Body of pancreas (tissue), 4 donors: ENCODE measurements at places on chromosomes 1 and 21. TPM values are rescaled to one million over a fixed set of nuclear protein-coding genes. Genes with fewer than 3 reads are reported as not detected.
A peak's percentile ranks its signal among the peaks of the same experiment; 100 is the strongest.

The NPPA gene
- 25.4 TPM for total RNA-seq

DNA sequence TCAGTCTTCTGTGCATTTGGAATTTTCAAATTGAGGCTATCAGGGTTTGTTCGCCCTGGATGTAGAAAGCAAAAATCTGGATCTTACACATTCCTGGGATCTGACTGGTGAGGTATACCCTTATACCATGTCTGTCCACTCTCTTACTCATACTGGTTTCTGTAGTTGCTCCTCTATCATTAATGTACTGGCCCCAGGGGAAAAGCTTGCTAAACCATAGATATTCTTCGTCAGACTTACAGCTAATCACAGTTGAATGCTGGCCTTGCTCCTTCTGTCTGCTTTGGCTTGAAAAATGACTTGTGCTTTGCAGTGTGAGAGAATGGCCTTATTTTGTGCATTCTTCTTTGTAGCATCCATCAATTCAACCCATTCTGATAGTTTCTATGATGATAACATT lies 30.5 kb downstream of the TBCE start:
- H3K4me3 ChIP-seq, result no peak overlapping the region
- no peak for DNase-seq
- no peaks in the 10 kb centered on the region for H3K4me1 ChIP-seq
- H3K27me3 ChIP-seq, result no peaks in the 10 kb centered on the region

- DNase-seq, result no peak
- H3K36me3 ChIP-seq, result no peaks in the 10 kb centered on the region
- H3K4me1 ChIP-seq, result peaks cover 69% of the 10 kb centered on the region
- no peak overlapping the region for H3K4me3 ChIP-seq
- H3K27ac ChIP-seq, result peak overlapping the region; percentile 86
- H3K27me3 ChIP-seq, result no peaks in the 10 kb centered on the region
Observed at GRCh38 chr1:24566236-24566867, 10.5 kb downstream of the NCMAP start.

DNA sequence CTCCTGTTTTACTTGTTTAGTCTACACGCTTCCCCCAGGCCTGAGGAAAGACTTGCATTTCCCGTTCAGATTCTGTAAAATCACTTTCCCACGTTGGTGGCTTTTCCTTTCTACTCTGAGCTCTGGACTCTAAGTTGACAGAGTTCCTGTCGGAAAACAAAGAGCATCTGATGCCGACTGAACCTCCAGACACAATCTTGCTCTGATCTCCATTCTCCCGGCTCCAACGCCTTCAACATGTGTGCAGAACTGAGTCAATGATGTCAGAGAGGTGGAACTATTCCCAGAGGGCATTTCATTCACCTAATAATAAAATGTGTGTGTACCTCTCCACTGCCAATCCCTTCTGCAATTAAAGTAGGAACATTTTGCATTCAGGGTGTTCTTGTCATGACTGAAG lies 147.7 kb downstream of the MIS18A start:
- H3K36me3 ChIP-seq, result no peaks in the 10 kb centered on the region
- DNase-seq, result no peak
- H3K4me3 ChIP-seq, result no peak overlapping the region

The FMO2 gene
- 18.9 TPM for total RNA-seq

GRCh38 chr1:243507672-243508302 lies 251.9 kb downstream of the SDCCAG8 start:
- H3K4me3 ChIP-seq, result no peak overlapping the region
- H3K36me3 ChIP-seq, result no peaks in the 10 kb centered on the region
- no peaks in the 10 kb centered on the region for H3K4me1 ChIP-seq
- H3K27ac ChIP-seq, result no peak overlapping the region
- no peak for DNase-seq

DNA sequence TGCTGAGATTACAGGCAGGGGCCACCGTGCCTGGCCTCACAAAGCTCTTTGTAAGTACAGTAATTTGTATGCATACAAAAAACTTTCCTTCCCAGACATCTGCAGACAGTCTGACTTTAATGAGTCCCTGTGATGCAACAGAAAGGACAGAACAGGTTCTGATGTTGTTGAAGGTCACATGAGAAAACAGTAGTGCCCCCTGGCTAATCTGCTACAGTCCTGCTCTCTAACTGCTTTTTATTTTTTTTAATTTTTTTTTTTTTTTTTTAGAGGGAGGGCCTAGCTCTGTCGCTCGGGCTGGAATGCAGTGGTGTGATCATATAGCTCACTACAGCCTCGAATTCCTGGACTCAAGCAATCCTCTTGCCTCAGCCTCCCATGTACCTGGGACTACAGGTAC lies 36.7 kb downstream of the ACBD3 start:
- no peak overlapping the region for H3K27ac ChIP-seq
- no peaks in the 10 kb centered on the region for H3K4me1 ChIP-seq
- H3K36me3 ChIP-seq, result peaks cover 43% of the 10 kb centered on the region
- no peak overlapping the region for H3K4me3 ChIP-seq
- no peak for DNase-seq

DNA sequence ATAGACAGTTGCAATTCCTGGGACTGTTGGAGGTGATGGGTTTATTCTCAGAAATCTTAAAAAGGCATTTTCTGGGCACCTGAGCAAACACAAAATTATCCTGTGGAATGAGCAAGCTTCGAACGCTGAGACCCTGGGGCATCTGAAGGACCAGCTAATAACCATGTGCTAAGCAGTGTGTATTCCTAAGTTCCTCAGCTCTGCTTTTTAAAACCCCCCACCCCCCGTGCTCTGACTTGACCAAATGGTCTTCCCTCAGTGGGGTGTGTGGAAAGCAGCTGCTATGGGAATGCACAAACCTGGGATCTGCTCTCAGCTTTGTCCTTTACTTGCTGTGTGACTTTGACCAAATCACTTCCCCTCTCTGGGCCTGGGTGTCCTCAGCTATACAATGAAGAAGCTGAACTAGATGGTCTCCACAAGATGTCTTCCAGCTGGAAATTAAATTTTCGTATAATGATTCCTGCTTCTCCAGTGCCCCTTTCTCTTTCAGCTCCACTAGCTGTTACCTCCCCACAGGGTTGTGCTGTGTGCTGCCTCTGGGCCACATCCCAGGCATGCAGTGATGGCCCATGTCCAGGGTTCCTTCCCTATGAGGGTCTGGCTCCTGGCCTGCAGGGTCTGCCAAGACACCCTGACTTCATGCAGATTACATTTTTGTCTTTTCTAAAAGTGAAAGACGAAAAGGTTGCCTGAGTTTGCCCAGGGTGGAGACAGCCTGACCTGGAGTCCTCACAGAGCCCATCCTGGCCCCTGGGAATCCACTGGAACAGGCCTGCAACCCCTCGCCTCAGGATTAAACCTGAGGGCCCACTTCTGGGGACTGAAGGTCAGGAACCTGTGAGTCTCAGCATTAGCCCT lies 14.9 kb upstream of the CD247 start:
- peaks cover 2% of the 10 kb centered on the region for H3K4me1 ChIP-seq
- no peak for DNase-seq
- no peaks in the 10 kb centered on the region for H3K36me3 ChIP-seq
- H3K27ac ChIP-seq, result no peak overlapping the region

GRCh38 chr1:43582162-43582566 lies 51.5 kb downstream of the PTPRF start:
- no peak for DNase-seq
- H3K4me3 ChIP-seq, result no peak overlapping the region
- no peaks in the 10 kb centered on the region for H3K4me1 ChIP-seq
- H3K36me3 ChIP-seq, result peaks cover 5% of the 10 kb centered on the region
- H3K27ac ChIP-seq, result no peak overlapping the region
- no peaks in the 10 kb centered on the region for H3K27me3 ChIP-seq

The OR6K3 gene
- total RNA-seq, result not detected

- no peak overlapping the region for H3K27ac ChIP-seq
- H3K4me1 ChIP-seq, result no peaks in the 10 kb centered on the region
- DNase-seq, result no peak
- H3K36me3 ChIP-seq, result no peaks in the 10 kb centered on the region
- no peaks in the 10 kb centered on the region for H3K27me3 ChIP-seq
Observed at GRCh38 chr1:35585281-35585680, 12.2 kb downstream of the TFAP2E start.

The SIM2 gene
- total RNA-seq, result not detected

GRCh38 chr1:78146205-78146771 lies 100.5 kb downstream of the GIPC2 start:
- no peak overlapping the region for H3K4me3 ChIP-seq
- H3K36me3 ChIP-seq, result no peaks in the 10 kb centered on the region
- no peak overlapping the region for H3K27ac ChIP-seq
- no peaks in the 10 kb centered on the region for H3K27me3 ChIP-seq

DNA sequence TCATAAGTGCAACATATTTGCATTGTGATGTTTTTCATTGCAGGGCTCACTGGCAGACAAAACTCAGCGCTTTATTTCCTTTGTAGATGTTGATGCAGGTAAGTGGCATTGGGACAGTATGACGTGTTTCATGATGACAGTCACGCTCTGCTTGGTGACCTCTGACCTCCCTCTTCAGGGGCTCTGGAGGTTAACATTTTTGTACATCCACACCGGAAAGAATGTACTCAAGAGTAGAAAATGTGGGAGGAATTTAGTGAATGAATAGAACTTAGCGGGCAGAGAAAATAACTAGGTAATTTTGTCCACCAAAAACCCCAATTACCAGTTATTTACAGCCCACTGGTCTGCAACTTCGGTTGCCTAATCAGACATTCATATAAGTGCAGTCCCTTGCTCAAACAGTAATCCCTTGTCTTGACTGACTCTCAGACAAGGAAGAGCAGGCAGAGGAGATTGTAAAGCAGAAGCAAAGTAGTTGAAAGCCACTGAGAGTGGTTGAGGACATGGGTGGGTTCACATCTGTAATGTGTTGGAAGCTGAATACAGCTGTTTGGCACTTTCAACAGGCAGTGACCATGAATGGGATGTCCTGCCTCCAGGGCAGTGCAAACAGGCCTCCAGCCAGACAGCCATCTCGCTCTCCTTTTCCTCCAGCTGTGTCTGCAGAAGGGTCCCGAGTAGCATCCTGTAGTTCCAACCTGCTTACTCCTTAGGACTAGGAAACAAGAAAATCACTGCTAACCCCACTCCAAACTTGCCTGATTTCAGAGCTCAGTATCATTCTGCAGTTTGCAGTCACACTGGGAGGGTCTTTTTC lies 188.9 kb downstream of the NRIP1 start:
- no peak overlapping the region for H3K4me3 ChIP-seq
- H3K4me1 ChIP-seq, result peaks cover 14% of the 10 kb centered on the region
- H3K27me3 ChIP-seq, result no peaks in the 10 kb centered on the region
- H3K27ac ChIP-seq, result no peak overlapping the region

DNA sequence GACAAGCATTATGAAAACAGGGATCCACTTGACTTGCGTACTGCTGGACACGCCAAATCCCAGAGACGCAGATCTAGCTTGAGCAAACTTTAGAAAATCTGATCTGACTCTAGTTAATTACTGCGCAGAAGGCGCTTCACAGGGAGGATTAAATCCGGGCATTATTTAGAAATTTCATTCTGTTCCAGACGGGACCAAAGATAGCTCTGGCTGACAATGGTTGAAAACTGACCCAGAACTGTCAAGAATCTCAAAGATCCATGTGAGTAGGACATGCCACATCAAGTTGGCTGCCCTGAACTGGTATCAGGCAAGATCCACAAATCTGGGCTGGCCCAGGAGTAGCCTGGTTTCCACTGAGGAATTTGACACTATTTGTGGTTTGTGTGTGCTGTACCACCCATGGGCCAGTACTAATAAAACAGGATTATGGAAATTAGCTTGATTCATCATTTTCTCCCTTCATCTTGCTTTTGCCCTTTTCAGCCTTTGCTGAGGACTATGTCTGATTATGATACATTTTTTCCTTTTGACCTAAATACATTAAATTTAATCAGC lies 171.0 kb downstream of the VAV3 start:
- H3K4me3 ChIP-seq, result no peak overlapping the region
- H3K27me3 ChIP-seq, result no peaks in the 10 kb centered on the region
- DNase-seq, result no peak
- H3K27ac ChIP-seq, result no peak overlapping the region
- H3K4me1 ChIP-seq, result no peaks in the 10 kb centered on the region

DNA sequence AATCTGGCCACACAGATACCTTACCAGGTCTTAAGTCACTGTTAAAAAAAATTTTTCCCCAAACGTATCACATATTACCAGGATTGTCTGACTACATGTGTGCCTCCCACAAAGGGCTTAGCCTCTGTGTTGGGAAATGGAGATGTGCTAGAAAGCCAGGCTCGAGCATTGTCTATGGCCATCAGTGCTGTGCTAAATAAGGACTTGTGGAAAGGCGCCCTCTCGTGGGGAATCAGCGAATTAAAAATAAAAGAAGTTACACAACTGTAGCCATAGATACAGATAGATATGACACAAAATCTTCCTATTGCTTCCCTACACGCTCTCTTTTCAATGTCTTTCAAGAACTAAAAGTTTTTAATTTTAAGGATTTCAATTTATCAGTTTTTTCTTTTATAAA lies 47.5 kb upstream of the CRNN start:
- H3K4me1 ChIP-seq, result no peaks in the 10 kb centered on the region
- peak; percentile 55 for DNase-seq
- no peaks in the 10 kb centered on the region for H3K36me3 ChIP-seq
- no peaks in the 10 kb centered on the region for H3K27me3 ChIP-seq
- H3K27ac ChIP-seq, result no peak overlapping the region

GRCh38 chr1:16393570-16394521 lies 26.8 kb downstream of the SZRD1 start:
- H3K27me3 ChIP-seq, result no peaks in the 10 kb centered on the region
- no peaks in the 10 kb centered on the region for H3K36me3 ChIP-seq
- peaks cover 23% of the 10 kb centered on the region for H3K4me1 ChIP-seq
- H3K4me3 ChIP-seq, result no peak overlapping the region
- DNase-seq, result no peak
